ENCODE measurements at places on chromosomes 5 and 9. TPM values are rescaled to one million over a fixed set of nuclear protein-coding genes. Genes with fewer than 3 reads are reported as not detected.

TAF1L gene
- polyA plus RNA-seq = not detected

PRDM9 gene
- polyA plus RNA-seq = not detected

CDKN2A gene
- polyA plus RNA-seq = 5.4 TPM

ZNF454 gene
- polyA plus RNA-seq = not detected

CENPH gene
- polyA plus RNA-seq = 8.3 TPM

DMRT1 gene
- polyA plus RNA-seq = not detected

CDC20B gene
- polyA plus RNA-seq = not detected
